ENCODE measurements at places on chromosomes 11 and 22. TPM values are rescaled to one million over a fixed set of nuclear protein-coding genes. Genes with fewer than 3 reads are reported as not detected.

The C22orf39 gene
- total RNA-seq, result 21.7 TPM

The SLC25A18 gene
- not detected for total RNA-seq

- peak; percentile 62 for ATAC-seq
These were observed 8.4 kb downstream of the LRRC10B start for GRCh38 chr11:61516675-61517572.

GRCh38 chr11:47550288-47551047 is 2.5 kb downstream of the CELF1 start:
- no peak for ATAC-seq

- ATAC-seq, result no peak
These were observed 37.2 kb upstream of the RAG2 start for GRCh38 chr11:36635066-36635862.
